GM04504 (cell line): ENCODE measurements at places on chromosomes 2 and 18.

DNA sequence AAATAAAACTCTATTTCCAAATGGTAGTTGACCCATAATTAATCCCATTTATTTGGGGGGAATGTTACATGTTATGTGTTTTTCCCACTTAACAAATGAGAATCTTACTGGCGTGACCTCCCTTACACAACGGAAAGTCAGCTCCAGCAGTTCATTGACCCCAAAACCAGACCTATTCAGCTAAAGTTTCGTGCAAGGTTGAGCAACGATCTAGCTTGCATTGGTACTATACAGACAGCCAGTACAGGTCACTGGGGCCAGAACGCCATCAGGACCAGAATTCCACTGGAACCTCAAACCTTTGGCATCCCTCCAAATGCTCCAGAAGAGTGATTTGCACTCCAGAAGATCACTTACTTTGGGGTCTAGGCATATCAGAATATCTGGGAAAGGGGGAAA lies 6.8 kb upstream of the CTAGE1 start:
- no peak for DNase-seq

DNA sequence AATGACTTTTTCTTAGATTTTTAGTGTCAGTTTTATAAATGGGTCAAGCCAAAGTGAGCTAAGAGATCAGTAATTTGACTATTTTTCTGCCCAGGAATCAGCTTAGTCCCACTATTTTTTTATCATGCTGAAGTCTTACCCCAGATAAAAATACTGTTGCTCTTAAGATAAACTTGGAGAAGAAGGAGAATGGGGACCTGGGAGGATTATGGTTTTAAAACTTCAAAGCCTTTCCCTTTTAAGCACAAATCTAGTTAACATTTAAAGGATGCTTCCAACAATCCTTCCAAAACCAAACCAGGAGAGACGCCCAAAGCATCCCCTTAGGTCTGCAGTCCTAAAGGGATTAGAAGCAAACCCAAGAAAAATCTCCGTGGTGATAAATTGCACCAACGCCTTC lies 172.4 kb downstream of the SP3 start:
- no peak for DNase-seq

- no peak for DNase-seq
These were observed 26.8 kb downstream of the BARD1 start for GRCh38 chr2:214782671-214783070.

- no peak for DNase-seq
These were observed 33.6 kb upstream of the MGAT4A start for GRCh38 chr2:98764499-98764898.

- DNase-seq, result no peak
These were observed 13.6 kb downstream of the FLACC1 start for GRCh38 chr2:201343559-201343958.

- DNase-seq, result no peak
These were observed 113.9 kb downstream of the INO80D start for GRCh38 chr2:205972113-205972512.
